Activated naive CD4-positive, alpha-beta T cell (primary cell): ENCODE measurements at places on chromosomes 3 and 15.

DNA sequence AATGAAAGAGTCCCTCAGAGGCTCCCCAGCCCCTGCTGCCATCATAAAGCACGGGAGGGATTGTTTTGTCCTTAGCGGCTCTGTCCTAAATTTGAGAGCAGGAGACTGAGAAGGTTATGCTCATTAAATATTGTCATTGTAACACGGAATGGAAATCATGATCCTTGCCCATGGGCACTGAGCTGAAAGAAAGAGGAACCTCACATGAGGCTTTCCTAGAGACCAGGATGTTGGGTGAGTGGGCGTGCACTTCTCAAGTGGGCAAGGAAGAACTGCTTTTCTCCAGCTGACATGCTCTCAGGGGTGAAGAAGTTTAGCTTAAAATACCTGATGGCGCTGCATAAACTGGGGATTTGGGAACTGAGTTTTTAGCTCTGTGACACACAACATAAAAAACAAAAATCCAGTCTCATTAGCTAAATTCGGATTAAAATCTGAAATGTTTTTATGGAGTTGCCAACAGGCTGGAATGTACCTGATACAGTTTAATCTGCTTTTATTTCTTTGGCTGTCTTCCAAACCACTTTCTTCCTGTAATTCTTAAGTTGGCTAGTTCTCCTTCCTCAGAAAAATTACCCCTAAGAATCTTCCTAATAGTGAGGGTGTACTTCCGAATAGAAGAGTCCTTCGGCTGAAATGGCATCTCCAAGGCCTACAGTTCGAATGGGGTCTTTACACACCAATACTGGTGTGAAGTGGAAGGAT, 31.7 kb downstream of the ADPGK start:
- no peak for DNase-seq

DNA sequence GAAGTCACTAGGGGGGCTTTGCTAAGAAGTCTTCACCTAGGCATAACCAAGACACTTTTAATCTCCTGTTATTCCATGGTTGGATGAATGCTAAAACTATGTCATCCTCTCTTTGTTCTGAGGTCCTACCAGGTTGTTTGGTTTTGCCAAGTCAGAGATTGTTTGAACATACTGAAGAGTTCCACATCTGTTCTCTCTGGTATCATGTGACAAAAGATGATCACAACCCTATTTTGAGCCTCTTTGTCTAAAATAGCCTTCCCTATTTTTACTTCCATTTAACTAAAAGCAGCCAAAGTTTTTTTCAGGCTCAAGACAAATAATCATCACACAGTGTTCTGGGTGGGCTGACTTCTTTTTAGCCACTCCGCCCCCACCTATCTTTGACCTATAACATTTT, 218.4 kb upstream of the LMCD1 start:
- no peak for DNase-seq

- no peak for DNase-seq
These were observed 23.8 kb downstream of the LRRC2 start for GRCh38 chr3:46542344-46542743.

- DNase-seq: no peak
These were observed 23.9 kb upstream of the XIRP1 start for GRCh38 chr3:39216176-39216790.

GRCh38 chr15:39403640-39404117, 177.2 kb upstream of the THBS1 start:
- no peak for DNase-seq

DNA sequence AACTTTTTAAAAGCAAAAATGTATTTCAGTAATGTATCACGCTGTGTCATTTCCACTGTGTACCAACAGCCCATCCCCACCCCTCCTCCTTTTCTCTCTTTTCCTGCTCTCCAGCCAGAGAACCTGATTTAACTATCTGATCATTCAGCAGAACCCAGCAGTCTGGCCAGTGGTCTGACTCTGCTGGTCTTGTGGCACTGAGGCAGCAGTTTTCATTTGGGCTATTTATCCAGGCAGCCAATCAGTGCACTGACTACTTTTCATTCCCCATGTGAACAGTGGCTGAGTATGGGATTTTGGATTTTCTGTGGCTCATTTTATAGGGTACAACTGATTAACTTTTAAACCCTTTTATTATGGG, 56.3 kb downstream of the GPR171 start:
- no peak for DNase-seq

DNA sequence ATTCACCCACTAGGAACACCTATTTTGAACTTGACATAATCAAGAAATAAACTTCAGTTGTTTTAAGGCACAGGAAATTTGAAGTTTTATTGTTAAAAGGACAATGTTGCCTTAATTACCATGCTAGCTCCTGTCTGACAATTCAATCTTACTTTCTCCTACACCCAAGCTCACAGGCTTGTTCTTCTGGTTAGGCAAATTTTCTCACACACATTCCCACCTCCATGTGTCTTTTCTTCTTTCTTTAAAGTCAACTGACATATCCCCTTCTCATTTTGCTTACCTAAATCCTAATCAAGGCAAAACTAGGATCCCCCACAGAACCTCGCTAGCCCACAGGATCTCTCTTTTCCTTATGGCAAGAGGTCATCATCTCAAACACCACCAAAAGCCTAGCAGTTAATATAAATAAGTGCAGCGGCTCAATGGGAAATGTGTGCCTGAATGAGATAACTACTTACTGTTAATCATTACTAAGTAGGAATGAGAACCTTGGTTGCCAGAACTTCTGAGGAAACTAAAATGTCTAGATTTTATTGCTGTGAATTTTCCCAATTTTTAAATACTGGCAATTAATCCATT, 189.3 kb downstream of the PLCH1 start:
- DNase-seq: no peak

DNA sequence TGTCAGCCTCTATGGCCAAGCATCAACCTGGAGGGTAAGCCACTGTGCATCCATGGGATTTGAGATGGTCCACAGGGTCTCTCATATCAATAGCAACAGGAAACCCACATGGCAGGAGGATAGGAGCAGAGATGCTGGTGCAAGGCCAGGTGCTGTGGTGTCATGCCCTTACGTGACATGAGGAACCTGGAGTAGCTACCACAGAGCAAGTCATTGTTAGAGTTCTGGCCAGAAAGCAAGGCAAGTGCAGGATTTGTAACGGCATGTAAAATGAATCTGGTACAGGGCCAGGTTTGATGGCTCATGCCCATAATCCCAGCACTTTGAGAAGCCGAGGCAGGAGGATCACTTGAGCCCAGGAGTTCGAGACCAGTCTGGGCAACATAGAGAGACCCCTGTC, 14.8 kb upstream of the ZNF774 start:
- DNase-seq: no peak

GRCh38 chr3:49017229-49017970, 980 bp downstream of the DALRD3 start:
- no peak for DNase-seq

DNA sequence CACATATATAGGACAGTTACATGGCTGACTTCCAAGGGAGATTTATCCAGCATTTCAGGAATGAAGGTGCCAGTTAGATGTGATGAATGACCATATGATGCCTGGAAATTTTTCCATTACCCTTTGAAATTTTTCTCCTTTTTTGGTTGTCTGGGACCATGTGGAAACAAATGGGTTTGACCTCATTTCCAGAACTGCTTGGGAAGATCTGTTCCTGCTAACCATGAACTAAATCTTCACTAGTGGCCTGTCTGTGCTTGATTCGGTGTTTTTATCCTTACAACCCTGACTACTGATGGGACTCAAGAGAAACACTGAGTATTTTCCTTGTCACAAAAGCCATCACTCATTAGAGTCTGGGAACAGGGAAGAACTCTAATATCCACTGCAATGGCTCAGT, 409.4 kb downstream of the PDCD6IP start:
- DNase-seq: no peak

DNA sequence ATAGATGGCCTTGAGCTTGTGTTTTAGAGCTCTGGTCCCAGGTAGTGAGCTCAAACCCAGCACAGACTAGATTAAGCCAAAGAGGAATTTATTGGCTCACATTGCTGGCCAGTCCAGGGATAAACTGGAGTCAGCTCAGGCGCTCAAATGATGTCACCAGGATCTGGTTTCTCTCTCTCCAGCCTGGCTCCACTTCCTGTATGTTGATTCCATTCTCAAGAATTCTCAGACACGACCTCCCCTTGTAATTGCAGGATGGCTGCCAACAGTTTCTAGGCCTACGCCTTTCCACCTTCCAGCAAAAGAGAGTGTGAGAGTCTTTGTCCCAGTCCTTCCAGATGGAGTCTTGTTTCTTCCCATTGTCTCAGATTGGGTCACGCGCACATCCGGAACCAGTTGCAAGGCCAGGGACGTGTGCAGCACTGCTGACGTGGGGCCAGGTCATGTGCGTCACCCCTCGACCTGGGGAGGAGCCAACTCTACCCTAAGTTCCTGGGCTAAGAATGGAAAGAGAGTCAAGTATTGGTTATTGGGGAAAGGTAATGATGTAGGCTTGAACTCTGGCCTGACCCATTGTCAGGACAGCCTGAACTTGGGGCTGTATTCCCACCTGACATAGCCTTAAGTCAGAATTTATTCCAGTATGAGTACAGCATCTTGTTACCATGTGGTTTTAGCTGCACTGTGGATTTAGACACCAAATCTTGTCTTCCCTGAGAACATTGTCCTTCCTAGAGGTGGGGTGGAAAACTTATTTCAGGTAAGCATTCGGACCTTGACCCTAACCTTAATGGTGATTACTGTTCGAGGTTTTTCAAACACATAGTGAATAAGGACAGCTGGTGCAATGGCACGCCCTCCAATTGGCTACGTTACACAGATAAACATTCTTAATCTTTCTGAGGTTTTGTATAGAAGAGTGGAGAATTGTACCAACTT, 31.6 kb downstream of the CACNA1D start:
- DNase-seq: no peak

DNA sequence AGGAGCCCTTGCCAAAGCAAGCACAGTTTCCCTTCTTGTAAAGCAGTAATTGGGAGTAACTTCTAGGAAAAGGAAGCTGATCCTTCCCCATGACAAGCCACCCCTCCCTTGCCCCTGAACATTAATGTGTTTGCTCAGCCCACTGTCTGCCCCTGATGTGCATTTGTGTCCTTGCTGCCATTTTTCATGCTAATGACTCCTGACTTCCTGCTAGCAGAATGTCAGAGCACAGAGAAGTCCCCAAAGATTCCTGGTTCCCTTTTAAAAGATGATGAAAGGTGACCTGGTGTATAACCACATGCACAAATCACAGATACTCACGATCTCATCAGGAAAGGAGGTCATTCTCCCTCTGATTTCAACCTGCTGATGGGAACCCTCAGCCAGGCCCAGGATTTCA, 44.2 kb upstream of the WNT5A start:
- no peak for DNase-seq

DNA sequence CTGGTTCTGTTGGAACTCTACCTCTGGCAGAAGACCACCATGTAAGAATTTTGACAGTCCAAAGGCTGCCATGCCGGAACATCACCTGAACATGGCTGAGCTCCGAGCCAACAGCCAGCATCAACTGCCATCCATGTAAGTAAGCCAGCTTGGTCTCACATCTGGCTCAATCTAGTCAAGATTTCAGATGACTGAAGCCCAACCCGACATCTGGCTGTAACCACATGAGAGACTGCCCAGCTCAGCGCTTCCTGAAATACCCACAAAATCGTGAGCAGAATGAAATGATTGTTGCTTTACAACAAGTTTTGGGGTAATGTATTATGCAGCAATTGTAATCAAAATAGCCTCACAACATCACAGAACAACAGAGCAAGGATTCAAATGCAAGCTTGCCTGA, 32.9 kb downstream of the GHSR start:
- DNase-seq: no peak

- no peak for DNase-seq
These were observed 806 bp downstream of the GOLM2 start for GRCh38 chr15:44289259-44289790.

DNA sequence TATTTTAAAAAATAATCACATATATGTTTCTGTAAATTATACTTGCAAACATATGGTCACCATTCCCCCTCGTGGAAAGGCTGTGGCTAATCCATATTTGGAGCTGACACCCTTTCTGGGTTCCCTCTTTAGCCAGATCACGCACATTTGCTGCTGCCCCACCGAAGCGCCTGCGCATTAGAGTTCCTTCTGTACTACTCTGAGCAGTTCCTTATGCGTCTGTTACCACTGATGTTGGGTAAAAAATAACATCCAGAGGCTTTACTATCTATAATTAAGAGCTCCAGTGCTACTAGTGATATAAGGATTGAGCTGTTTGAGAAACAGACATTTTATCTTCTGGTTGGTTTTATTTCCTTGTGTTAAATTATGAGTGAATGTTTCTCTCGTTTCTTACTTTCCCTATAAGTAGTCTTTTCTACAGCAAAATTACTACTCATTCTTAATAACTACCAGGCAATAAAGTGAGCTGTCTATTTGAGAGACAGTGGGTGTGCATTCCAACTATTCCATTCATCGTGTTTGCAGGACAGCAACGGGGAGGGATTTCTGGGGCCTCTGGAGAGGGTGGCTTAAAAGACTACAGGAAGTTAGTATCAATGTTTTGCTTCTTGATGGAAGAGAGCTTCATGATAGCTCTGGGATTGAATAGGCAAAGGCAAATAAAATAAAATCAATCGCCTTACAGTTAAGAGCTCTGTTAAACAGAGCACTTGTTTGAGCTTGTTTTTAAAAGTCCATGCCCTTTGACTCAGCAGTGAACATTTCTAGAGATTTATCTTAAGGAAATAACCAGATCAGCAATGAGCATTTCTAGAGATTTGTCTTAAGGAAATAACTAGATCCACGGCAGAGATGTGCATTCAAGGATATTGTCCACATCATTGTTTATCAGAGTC, 245.2 kb downstream of the CD47 start:
- no peak for DNase-seq

- no peak for DNase-seq
These were observed 210.7 kb downstream of the PDCD6IP start for GRCh38 chr3:34008836-34009809.

GRCh38 chr3:49295489-49296058, 18.5 kb upstream of the C3orf62 start:
- DNase-seq: no peak

GRCh38 chr3:76065964-76066363, 280.6 kb upstream of the ZNF717 start:
- DNase-seq: no peak

DNA sequence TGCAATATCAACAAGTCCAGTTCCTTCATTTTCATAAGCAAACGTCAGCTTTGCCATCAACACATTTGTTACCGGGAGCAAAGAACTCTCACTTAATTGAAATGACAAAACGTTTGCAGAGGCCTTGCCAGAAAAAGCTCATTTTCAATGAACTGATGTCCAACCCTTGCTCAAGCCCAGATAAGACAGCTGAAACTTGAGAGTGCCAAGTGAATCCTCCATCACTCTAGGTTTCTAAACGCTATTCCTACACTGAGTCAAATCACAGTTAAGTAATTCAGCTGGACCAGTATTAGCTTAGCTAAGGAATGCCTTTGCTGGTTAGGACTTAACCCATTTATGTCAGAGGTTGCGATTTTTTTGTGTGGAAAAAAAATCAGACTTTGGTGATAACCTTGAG, 11.5 kb downstream of the CHSY1 start:
- DNase-seq: no peak

DNA sequence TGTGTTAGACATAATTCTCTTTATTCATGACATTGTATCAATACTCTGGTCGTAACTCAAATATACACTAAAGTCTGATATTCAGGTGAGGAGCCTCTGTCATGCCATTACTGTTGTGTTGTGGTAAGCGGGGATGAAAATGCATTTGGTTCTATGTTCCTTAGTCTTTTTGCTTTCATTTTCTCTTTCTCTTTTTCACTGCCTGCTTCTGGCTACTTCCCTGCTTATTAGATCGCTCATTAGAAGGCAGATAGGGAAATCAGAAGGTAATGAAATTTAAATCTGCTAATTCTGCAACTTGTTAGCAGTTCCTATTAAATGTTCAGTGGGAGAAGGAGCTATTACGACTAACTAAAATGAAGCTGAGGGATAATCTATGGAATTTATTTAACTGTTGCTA, 345.0 kb downstream of the GRM7 start:
- DNase-seq: no peak
